ENCODE measurements at places on chromosomes 12 and 14.

- DNase-seq, result no peak
Observed at GRCh38 chr14:104339829-104340228, 201.4 kb downstream of the KIF26A start.

GRCh38 chr12:27464220-27464554 is 17.7 kb downstream of the SMCO2 start:
- peak; percentile 13 for DNase-seq

DNA sequence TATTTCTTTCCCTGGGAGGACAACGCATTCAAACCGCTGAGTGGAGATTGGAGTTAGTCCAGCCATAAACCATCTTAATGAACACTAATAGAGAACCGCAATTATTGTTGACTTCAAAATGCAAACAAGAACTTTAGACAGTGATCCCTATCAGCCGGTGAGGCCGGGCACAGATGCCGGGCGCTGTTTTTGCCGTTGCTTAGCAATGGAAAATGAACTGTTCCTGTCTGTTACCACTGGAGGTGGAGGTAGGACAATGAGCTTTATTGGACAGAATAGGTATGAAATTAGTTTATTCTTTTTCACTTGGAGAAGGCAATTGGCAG is 216.8 kb downstream of the TTC8 start:
- no peak for DNase-seq

- peak; percentile 96 for DNase-seq
Observed at GRCh38 chr14:54344445-54344844, 52.4 kb upstream of the CDKN3 start.

GRCh38 chr14:89428546-89429198 is 11.6 kb upstream of the FOXN3 start:
- DNase-seq, result no peak

- DNase-seq, result no peak
Observed at GRCh38 chr12:13849456-13849855, 131.9 kb downstream of the GRIN2B start.

DNA sequence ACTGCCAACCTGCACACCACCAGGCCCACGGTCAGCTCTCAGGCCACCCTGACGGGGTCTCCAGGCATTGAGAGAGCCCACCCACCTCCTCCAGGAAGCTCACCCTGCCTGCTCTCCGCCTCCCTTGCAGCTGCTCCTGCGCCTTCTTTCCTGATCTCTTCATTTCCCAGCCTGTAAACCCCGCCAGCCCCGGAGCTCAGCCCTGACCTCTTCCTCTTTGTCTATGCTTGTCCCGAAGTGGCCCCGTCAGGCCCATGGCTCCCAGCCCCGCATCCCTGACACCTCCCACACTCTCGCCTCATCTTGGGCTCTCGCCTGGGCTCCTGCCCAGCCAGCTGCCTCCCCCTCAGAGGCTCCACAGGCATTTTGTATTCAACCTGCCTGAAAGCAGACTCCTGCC is 139.3 kb downstream of the CALM1 start:
- DNase-seq, result peak; percentile 59

DNA sequence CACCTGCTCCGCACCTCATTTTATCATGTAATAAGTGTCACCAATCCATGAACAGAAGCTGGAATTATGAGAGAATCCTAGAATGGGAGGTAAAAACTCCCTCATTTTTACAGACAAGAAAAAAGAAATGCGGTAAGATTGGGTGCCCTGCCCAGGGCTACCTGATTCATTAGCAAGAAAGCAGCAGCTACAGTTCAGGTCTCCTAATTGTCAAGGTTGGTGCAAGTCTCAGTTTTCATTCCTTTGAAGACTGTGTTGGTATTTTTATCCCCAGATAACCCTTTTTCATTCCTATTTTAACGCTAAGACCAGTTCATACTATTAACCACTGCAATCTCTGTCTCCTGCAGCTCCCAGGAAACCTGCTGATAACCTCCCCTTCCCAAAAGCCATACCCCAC is 6.9 kb downstream of the DUSP6 start:
- no peak for DNase-seq

- no peak for DNase-seq
Observed at GRCh38 chr12:127396734-127397133, 870.2 kb upstream of the TMEM132C start.

DNA sequence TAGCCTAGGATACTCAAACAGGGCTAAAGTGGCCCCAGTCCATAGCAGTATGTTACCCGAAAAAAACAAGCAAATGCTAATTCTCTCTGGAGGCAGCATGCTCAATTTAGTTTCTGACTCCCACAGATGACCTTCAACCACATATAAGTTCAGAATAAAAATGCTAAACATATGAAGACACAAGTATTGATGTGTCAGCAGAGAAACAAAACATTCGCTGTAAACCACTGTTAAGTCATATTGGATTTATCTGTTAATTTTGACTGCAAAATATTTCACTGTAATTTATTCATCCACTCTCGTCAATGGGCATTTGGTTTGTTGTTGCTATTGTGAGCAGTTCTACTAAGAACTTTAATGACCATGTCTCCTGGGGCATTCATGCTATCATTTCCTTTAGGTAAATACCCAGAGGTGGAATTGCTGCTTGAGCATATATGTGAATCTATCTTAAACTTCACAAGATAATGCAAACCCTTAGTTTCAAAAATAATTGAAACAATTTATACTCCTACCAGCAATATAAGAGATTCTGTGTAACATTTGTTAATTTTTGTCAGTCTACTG is 36.5 kb downstream of the WBP11 start:
- no peak for DNase-seq

GRCh38 chr12:9381619-9382018 is 173.4 kb upstream of the PZP start:
- peak; percentile 17 for DNase-seq

DNA sequence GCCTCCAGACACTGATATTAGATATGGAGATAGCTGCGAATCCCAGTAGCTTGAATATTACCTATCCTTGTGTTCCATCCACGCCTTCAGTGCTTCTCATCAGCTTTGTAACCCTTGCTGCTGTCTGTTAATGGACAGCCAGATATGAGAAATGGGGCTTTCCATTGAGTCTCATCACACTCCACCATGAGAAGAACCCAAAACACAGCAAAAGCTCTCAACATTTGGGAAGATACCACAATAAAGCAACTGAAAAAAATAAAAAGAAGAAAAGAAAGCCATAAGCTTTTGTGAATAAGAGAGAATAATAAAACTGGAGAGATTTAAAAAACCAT is 225.4 kb downstream of the GALC start:
- no peak for DNase-seq

- no peak for DNase-seq
Observed at GRCh38 chr12:32612658-32613614, 66.2 kb upstream of the DNM1L start.

DNA sequence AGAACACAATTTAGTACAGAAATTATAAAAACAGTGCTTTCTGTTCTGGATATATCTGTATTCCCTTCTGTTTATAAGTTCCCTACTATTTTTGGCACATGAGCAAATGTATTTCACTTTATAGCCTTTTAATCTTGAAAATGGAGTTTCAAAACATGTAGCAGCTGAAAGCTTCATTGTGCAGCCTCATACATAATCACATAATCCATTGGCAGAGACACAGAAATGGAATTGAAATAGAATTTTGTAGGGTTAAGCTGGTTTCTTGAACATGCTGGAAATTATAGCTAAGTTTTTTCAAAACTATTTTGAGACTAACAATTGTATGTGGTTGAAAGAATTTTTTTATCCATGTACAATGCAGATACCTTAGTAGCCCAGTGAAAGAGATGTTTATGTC is 614.3 kb upstream of the MDGA2 start:
- no peak for DNase-seq

DNA sequence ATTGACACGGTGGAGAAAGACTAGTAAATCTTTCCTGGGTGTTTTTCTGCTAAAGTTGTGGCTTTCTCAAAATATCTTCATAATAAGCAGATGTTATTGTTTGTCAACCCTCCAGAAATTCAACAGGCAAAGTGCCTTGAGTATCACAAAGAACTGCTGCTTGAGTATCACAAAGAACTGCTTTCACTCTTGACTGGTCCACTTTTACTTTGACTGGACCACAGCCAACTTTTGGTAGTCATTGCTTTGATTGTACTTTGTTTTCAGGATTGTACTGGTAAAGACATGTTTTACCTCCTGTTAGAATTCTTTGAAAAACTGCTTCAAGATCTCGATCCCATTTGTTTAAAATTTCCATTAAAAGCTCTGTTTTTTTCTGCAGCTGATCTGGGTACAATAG is 62.6 kb downstream of the PDZRN4 start:
- no peak for DNase-seq

DNA sequence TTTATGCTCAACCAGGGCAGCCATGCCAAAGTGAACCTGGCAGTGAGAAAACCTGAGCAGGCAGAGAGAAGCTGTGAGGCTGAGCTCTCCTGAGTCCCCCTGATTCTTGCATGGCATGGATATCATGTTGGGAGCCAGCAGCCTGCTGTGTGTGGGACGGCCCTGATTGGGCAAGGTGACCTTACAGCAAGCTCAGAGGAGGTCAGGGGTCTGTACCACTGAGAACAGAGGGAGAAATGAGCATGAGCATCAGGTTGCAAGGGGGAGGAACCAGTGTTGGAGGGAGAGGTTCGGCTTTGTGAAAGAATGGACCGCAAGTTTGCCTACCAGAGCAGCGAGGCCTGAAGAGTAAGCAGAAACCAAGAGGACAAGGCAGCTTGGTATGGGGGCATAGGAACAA is 59.1 kb upstream of the PTGR2 start:
- DNase-seq, result no peak

- DNase-seq, result no peak
Observed at GRCh38 chr12:80195737-80196136, 96.4 kb downstream of the OTOGL start.

DNA sequence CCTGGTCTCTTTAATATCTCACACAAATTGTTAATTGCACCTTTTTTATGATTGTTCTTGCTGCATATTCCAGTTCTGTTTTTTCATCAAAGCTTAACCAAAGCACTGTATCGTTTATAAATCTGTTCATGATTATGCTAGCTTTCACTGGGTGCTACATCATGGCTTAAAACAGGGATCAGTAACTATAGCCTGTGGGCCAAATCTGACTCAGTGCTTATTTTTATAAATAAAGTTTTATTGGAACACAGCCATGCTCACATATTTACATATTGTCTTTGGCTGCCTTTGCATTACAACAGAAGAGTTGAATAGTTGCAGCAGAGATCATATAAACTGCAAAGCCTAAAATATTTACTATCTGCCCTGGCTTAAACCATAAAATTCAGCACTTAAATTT is 183.4 kb upstream of the NRXN3 start:
- DNase-seq, result no peak

DNA sequence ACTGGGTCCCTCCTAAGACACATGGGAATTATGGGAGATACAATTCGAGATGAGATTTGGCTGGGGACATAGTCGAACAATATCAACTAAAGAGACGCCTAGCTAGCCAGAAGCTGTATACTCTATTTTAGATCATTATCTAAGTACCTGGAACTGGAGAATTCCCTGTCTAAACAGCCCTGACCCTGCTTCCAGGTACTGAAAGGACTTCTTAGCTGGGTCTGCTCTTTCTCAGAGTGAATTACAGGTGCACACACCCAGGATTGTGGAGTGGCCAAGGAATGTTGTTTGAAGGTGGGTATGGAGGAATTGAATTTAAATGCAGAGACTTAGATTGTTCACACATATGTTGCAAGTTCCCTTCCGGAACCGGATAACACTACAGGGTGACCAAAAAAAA is 733.0 kb downstream of the RPS29 start:
- DNase-seq, result no peak

DNA sequence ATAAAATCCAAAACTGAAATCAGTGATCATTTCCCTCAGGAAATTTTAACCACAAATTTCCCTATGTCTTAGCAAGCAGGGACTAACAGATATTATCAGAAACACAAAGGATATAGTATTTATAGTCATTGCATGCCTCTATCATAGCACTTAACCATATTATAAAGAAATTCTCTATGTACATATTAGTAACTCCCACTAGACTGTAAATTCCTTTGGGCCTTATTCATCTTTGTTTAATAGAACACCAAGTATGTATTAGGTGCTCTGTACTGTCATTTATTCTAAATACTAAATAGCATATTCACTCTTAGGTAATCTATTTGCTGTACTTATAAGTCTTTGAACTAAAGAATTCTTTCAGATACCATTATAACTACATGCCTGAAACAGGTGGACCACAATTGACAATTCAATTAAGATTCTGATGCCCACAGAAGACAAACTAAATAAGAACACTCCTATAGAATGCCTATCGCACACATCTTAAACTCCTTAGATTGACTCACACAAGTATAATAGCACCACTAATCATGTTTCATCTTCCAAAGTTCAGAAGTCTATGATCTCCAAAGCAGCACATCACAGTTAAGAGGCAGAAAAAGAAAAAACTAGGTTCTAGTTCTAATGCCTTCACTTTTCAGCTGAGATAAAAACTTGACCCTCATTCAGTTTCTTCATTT is 134.1 kb downstream of the FSCB start:
- no peak for DNase-seq

DNA sequence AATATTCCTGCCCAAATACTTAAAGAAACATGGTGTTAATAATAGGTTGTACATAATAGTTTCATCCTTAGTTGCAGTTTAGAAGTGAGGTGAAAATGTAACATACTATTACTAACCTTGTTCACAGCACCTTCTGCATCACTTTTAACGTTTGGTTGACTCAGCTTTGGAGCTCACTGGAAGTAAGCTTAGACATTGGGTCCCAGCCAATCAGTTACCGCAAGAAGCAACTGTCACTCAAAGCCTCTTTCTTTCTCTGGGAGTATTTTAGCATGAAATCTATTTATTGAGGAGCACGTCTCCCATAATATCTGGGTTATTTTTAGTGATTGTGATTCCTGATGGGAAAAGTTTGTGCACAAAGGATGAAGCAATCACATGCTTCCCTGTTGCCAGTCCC is 472.6 kb downstream of the SNAPC1 start:
- DNase-seq, result no peak

Measured in Kasumi-1 (cell line).